CD4-positive, CD25-positive, alpha-beta regulatory T cell (primary cell): ENCODE measurements at places on chromosomes 6 and 20.

DNA sequence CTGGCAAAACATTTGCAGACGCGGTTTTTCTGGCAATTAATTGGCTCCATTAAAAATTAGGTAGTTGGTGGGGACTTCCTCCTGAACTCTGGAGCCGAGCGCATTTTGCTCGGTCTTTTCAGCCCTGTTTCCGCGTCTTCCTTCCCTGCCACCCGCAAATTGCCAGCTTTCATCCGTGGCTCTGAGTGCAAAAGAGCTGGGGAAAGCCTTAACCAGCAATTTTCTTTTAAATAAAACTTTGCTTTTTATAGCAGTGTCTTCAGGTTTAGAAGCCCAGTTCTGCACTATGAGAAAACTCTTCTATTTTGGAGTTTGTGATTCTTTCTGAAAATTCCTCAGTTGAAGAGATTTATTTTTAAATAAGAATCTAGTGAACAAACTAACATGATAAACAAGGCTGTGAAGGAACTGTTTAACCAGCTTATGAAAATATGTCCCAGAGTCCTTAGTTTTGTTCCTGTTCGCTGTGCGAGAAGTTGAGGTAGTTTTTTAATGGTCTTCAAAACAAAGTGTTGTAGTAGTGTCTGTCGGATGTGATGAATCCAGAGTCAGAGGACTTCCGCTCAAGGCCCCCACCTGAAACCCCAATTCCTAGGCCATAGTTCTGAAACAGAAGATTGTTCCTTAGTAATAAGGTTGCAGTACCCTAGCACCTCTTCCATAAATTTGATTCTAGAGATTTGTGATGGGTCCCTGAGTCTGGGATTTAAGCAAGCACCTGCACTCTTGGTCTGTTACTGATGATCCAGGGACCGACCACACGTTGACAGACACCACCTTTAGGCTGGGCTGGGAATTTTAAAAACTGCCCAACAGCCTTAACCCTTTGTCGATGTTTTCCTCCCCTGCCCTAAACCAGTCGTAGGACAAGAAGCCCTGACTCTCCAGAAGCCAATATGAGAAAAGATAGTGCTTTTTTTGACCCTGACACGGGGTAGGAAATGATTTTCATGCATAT lies 950 bp downstream of the KCTD20 start:
- no peak for DNase-seq

GRCh38 chr6:139860203-139860602 lies 485.8 kb upstream of the CITED2 start:
- DNase-seq, result no peak

- DNase-seq, result no peak
These were observed 93.4 kb upstream of the NHSL1 start for GRCh38 chr6:138592749-138593123.

DNA sequence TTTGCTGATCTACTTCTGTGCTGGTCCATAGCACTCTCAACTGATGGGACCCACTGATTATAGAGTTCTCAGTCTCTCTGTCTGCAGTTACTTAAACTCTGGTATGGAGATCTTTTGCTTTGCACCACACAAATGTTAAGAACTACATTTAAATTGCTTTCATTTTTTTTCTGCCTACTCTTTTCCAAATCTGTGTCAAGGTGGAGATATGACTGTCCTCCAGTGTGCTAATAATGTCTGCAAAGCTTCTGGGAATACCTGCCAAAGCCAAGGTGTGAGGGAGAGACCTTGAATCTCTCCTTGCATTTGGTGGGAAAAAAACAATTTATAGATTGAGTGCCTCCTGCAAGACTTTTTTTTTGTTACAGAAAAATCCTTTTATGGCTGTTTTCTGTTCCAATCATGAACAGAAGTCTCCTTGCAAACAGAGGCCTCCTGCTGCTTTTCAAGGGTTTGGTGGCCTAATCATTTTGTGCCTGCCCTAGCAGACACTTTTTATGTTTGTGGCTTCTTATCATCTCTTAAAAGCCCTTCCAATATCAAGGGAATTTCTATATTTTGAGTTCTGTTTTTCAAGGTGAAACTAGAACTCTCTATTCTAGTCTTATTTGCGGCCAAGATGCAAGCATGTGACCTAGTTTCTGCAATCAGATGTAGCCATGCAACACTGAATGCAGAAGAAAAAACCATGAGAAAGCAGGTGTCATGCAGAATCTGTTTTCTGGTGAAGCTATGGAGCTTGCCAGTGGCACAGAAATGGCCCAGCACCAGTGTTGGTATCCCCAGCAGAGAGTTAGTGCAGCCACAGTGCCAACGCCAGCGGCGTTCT lies 23.2 kb upstream of the AKIRIN2 start:
- DNase-seq, result no peak

DNA sequence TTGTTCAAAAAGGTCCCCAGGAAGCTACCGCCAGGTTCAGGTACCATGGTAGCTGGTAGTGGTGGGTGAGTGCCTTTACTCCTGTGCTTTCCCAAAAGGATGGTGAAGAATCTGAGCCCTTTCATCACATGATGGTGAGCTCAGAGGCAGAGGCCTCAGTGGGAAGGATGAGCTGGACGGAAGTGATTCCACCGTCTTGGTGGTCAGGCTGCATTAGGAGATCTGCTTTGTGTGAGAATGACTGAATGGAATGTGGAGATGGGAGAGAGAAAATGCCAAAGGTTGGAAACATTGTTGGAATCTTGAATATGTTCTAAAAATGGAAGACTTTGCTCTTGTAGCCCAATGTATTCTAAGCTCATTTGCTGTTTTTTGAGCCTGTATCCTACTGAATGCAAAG lies 108.1 kb upstream of the SCP2D1 start:
- no peak for DNase-seq

GRCh38 chr20:23643659-23644058 lies 5.9 kb upstream of the CST3 start:
- no peak for DNase-seq

DNA sequence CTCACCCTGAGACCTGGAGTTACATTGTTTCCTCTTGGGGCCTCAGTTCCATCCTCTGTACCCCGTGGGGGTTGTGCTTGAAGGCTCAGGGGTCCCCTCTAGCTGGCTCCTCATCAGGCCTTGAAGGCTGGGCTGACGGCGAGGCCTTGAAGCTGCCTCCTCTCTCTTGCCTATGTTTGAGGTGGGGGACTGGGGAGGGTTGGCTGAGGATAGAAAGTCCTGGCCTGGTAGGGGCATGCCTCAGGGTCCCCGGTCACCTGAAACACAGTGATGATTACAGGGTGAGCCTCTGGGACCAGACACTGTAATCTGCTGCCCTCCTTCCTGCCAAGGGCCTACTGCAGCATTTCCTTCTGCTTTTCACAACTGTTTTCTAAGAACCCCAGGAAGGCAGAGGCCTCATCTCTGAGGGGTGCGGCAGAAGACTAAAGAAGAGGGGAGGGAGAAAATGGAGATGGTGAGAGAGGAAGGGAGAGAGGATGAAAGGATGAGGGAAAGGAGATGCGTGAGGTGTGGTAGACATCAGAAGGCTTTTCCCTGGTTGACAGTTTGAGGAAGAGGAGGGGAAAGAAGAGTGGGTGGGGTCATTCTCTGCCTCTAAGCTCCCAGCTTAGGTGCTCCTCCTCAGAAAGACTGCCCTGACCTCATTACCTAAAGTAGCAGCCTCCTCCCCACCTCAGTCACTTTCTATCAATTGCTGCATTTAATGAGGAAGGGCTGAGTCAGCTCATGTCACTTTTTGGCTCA lies 29.7 kb downstream of the VEGFA start:
- DNase-seq, result no peak
